ENCODE measurements at places on chromosomes 5 and 9.

GRCh38 chr9:130901498-130902203 lies 5.0 kb upstream of the QRFP start:
- H3K4me3 ChIP-seq: no peak overlapping the region
- no peaks in the 10 kb centered on the region for H3K36me3 ChIP-seq
- DNase-seq: no peak
- H3K27me3 ChIP-seq: peaks cover 8% of the 10 kb centered on the region

- DNase-seq: no peak
- H3K4me3 ChIP-seq: no peak overlapping the region
- peaks cover 4% of the 10 kb centered on the region for H3K36me3 ChIP-seq
- H3K27ac ChIP-seq: no peak overlapping the region
- no peaks in the 10 kb centered on the region for H3K27me3 ChIP-seq
These were observed 149.5 kb upstream of the DHFR start for GRCh38 chr5:80804332-80804731.

DNA sequence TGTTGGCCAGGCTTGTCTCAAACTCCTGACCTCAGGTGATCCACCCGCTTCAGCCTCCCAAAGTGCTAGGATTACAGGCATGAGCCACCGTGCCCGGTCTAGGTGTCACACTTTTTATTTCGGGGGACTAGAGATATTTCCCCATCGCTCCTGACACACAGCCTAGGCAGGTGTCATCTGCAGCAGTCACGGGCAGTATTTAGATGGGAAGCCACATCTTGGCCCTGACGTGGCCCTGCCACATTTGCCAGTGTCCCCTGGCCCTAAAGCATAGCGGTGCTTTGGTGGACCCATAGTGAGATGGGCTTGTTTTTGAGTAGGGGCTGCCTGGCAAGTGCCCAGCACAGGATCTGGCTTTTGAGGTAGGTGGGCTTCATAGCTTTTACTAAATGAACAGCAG lies 45.0 kb upstream of the LRRTM2 start:
- peaks cover 8% of the 10 kb centered on the region for H3K36me3 ChIP-seq
- H3K27ac ChIP-seq: no peak overlapping the region
- DNase-seq: no peak
- peaks cover 10% of the 10 kb centered on the region for H3K4me1 ChIP-seq
- no peak overlapping the region for H3K4me3 ChIP-seq

GRCh38 chr5:145680767-145681166 lies 154.4 kb downstream of the PRELID2 start:
- H3K4me3 ChIP-seq: no peak overlapping the region
- H3K27me3 ChIP-seq: no peaks in the 10 kb centered on the region
- no peaks in the 10 kb centered on the region for H3K36me3 ChIP-seq
- H3K27ac ChIP-seq: no peak overlapping the region
- no peak for DNase-seq
- H3K4me1 ChIP-seq: peaks cover 26% of the 10 kb centered on the region

- no peak for DNase-seq
- H3K4me3 ChIP-seq: peak overlapping the region; percentile 28
- peak overlapping the region; percentile 10 for H3K27ac ChIP-seq
- no peaks in the 10 kb centered on the region for H3K27me3 ChIP-seq
- peaks cover 14% of the 10 kb centered on the region for H3K4me1 ChIP-seq
- no peaks in the 10 kb centered on the region for H3K36me3 ChIP-seq
These were observed 513.4 kb upstream of the MEF2C start for GRCh38 chr5:89396278-89396954.

DNA sequence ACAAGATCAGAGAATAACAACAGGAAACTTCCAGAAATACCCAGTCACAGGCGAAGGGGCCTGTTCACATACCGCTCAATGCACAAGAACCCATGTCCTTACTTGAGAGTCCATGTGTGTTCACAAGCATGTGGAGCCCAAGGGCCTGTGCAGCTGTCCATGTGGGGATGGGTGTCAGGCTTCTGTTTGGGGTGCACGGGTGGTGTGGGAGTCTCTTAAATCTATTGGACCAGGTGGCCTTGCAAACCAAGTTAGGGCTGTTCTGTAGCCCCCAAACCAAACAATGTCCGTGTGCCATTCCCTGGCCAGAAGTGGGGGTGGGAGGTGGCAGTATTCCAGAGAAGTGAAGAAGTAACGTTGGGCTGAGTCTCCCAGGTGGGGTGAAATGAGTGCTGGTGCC lies 222.3 kb downstream of the PBX3 start:
- no peaks in the 10 kb centered on the region for H3K4me1 ChIP-seq
- H3K27ac ChIP-seq: no peak overlapping the region
- no peaks in the 10 kb centered on the region for H3K27me3 ChIP-seq
- DNase-seq: no peak
- H3K36me3 ChIP-seq: no peaks in the 10 kb centered on the region
- no peak overlapping the region for H3K4me3 ChIP-seq

GRCh38 chr5:58076483-58077257 lies 383.2 kb downstream of the PLK2 start:
- no peaks in the 10 kb centered on the region for H3K27me3 ChIP-seq
- H3K27ac ChIP-seq: no peak overlapping the region
- no peak overlapping the region for H3K4me3 ChIP-seq
- no peaks in the 10 kb centered on the region for H3K36me3 ChIP-seq
- DNase-seq: no peak

- H3K27ac ChIP-seq: no peak overlapping the region
- H3K4me1 ChIP-seq: no peaks in the 10 kb centered on the region
- DNase-seq: no peak
- H3K36me3 ChIP-seq: no peaks in the 10 kb centered on the region
- H3K4me3 ChIP-seq: no peak overlapping the region
These were observed 284.9 kb upstream of the FBXL7 start for GRCh38 chr5:15215056-15215455.

DNA sequence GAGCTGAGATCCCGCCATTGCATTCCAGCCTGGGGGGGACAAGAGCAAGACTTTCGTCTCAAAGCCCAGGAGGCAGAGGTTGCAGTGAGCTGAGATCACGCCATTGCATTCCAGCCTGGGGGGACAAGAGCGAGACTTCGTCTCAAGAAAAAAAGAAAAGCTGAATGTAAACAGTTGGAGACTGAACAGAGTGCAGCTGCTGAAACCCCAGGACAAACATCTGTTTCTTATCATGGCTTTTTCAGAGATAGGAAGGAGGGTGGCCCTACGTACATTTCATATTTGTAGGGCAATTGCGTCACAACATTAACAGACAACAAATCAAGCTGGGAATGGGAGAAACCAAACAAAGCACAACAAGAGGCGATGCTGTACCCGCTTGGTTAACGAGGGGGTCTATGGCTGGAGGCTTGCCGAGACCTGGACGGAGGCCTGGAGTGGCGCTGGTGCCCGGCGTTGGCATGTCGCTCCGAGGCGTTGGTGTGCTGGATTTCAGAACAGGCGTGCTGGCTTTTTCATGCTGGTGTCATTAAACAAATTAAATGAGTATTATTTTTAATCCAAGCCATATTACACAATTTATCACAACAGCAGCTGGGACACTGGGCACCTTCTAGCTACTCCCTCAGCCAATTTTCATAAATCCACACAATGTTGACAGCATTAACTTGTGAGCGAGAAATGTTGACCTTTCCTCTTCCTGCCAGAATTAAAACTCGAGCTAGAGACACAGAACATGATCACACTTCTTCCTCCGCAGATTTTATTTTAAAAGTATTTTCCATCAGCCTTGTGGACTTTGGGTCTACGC lies 76.1 kb downstream of the TLE1 start:
- peaks cover 9% of the 10 kb centered on the region for H3K36me3 ChIP-seq
- peak overlapping the region; percentile 84 for H3K27ac ChIP-seq
- H3K4me3 ChIP-seq: peak overlapping the region; percentile 56
- peak; percentile 45 for DNase-seq
- no peaks in the 10 kb centered on the region for H3K27me3 ChIP-seq
- peaks cover 21% of the 10 kb centered on the region for H3K4me1 ChIP-seq

- no peaks in the 10 kb centered on the region for H3K36me3 ChIP-seq
These were observed 407.1 kb upstream of the PAPPA start for GRCh38 chr9:115746496-115746895.

- DNase-seq: no peak
- H3K4me1 ChIP-seq: no peaks in the 10 kb centered on the region
- H3K27me3 ChIP-seq: no peaks in the 10 kb centered on the region
These were observed 103.5 kb downstream of the MVB12B start for GRCh38 chr9:126430124-126430523.

Data from thoracic aorta (tissue), 2 donors.